A549 (cell line): ENCODE measurements at places on chromosomes 3 and 15. TPM values are rescaled to one million over a fixed set of nuclear protein-coding genes. Genes with fewer than 3 reads are reported as not detected.

Gene CPLX3
- not detected in 3 replicates for polyA plus RNA-seq

Gene TICRR
- polyA plus RNA-seq, result 10.4 to 11.6 TPM (median 11.3 TPM) in 3 replicates

Gene ZMAT3
- 5.7 to 6.3 TPM (median 5.7 TPM) in 3 replicates for polyA plus RNA-seq

Gene ROPN1B
- polyA plus RNA-seq, result not detected in 3 replicates

Gene P2RY12
- polyA plus RNA-seq, result not detected in 3 replicates

- DNase-seq, result no peak
Measured at GRCh38 chr3:195911041-195911945, 2.9 kb upstream of the TNK2 start.

GRCh38 chr15:40878785-40879184, 4.8 kb upstream of the RHOV start:
- DNase-seq, result no peak

DNA sequence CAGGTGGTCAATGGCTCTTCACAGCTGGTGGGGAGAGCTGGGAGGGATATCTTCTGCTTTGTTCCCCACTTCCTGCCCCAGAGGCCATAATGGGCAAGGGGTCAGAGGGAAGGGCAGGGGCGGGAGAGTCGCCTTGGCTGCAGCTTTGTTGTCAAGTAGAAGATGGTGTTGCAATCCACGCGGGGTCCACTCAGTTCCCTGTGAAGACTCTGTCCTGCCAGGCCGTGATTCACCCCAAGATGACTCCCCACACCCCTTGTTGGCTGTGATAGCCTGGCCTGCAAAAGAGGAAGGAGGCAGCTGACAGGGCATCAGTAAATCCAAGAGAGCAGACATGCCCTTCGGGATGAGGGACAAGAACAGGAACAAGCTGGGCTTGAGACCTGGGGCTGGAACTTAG, 6.9 kb downstream of the GALNT15 start:
- DNase-seq, result no peak

GRCh38 chr15:83561661-83562060, 92.3 kb upstream of the ADAMTSL3 start:
- DNase-seq, result no peak

DNA sequence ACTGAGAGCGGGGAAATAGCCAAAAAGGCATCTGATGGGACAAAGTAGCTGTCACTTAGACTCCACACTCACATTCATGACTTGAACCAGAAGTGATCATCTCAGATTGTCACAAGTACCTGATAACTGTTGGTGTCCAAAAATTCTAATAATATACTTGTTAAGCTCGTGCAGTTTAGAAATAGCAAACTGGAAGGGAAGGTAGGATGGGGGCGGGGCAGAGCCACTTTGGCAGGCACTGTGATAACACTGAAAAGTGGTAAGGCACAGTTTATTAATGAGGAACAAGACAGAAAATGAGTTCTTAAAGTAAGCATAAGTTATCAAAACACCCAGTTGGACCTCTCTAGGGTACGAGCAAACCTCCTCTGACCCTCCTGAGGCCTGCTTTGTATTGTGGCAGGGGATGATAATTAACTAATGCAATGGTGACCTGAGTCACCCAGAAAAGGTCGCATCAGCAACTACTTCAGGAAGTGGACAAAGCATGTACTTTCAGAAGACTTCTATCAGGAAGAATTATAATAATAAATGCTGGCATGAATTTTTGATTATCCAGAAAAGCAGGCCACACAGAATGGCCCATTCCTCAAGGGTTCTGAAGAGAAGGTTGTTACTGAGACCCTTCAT, 54.4 kb downstream of the ADCY5 start:
- DNase-seq, result no peak

DNA sequence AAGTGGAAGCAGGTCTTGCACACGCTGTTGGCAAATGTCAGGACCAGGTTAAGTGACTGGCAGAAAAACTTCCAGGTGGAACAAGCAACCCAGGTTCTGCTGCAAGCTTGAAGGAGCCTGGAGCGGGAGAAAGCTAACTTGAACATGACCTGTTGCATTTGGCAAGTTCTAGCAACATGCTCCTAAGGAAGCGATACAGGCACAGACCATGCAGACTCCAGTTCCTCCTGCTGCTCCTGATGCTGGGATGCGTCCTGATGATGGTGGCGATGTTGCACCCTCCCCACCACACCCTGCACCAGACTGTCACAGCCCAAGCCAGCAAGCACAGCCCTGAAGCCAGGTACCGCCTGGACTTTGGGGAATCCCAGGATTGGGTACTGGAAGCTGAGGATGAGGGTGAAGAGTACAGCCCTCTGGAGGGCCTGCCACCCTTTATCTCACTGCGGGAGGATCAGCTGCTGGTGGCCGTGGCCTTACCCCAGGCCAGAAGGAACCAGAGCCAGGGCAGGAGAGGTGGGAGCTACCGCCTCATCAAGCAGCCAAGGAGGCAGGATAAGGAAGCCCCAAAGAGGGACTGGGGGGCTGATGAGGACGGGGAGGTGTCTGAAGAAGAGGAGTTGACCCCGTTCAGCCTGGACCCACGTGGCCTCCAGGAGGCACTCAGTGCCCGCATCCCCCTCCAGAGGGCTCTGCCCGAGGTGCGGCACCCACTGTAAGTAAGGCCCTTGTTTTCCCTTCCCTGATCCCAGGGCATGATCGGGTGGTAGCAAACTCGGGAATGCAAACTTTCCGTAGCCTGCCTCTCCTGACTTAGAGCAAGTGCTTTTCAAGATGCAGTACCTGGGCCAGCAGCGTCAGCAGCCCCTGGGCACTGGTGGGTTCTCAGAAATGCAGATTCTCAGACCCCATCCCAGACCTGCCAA, 759 bp downstream of the GALNT15 start:
- no peak for DNase-seq

GRCh38 chr3:49165771-49166751, at the start of gene CCDC71:
TSS of gene CCDC71 (minus strand) at chr3:49166331. CDS start at chr3:49164208, 2,123 bp downstream.
- peak; percentile 62 for DNase-seq

GRCh38 chr3:131231710-131232389, 149.7 kb upstream of the NUDT16 start:
- peak; percentile 4 for DNase-seq

- DNase-seq, result no peak
Measured at GRCh38 chr3:3603351-3603750, 195.9 kb upstream of the LRRN1 start.

DNA sequence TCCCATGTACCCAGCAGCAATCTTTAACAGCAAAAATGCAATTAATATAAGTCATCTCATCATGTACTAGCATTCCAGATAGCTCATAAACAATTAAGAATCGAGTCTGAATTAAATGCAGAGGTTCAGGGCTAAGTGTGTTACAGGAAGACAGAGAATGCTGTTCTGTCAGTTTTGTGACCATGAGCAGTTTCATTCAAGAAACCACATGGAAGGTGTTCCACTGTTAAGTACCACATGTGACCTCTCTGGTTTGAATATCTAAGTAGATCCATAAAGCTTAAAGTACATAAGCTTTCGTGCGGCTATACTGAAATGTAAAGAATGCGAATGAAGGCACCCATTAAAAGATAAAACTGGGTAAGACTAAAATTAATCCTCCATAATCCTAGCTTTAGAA, 272.3 kb downstream of the IL5RA start:
- no peak for DNase-seq

GRCh38 chr3:71402280-71402679, 181.2 kb downstream of the FOXP1 start:
- DNase-seq, result no peak

GRCh38 chr3:114110439-114110838, 53.9 kb downstream of the QTRT2 start:
- no peak for DNase-seq

DNA sequence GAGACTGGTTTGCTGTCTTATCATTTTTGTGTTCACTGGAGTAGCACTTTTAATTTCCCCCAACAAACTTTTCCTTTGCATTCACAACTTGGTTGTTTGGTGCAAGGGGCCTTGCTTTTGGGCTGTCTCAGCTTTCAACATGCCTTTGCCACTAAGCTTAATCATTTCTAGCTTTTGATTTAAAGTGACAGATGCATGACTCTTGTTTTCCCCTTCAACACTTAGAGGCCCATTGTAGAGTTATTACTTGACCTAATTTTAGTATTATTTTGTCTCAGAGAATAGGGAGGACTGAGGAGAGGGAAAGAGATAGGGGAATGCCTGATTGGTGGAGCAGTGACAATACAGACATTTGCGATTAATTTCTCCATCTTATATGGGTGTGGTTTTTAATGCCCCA, 340.1 kb upstream of the MANF start:
- DNase-seq, result no peak

- DNase-seq, result no peak
Measured at GRCh38 chr15:36499412-36500389, 79.7 kb upstream of the CDIN1 start.

DNA sequence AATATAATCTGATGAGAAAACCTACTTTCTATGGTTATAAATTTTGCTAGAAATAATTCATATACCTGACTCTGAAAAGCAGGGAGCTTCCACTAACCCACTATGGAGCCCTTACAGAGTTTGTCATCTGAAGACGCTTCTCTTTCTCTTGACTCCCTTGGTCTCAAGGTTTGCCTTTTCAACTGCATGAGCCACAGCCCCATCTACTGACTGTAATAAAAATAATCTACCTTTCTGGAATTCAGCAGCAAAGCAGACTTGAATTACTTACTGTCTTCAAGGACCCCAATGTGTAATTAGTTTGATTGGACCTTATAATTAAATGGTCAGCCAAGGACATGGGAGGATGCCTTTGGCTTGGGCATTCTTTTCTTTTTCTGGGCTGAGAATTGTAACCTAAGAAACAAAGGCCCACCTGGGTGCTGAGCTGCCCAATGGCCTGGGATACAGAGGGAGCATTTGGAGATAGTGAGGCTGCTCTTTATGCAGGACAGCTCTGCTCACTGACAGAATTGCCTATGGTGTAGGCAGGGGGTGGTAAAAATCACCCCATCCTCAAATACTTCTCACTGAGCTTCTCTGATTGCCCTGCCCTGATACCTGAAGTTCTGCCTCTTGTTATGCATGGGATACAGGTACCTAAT, 178.6 kb upstream of the TRIM42 start:
- no peak for DNase-seq

DNA sequence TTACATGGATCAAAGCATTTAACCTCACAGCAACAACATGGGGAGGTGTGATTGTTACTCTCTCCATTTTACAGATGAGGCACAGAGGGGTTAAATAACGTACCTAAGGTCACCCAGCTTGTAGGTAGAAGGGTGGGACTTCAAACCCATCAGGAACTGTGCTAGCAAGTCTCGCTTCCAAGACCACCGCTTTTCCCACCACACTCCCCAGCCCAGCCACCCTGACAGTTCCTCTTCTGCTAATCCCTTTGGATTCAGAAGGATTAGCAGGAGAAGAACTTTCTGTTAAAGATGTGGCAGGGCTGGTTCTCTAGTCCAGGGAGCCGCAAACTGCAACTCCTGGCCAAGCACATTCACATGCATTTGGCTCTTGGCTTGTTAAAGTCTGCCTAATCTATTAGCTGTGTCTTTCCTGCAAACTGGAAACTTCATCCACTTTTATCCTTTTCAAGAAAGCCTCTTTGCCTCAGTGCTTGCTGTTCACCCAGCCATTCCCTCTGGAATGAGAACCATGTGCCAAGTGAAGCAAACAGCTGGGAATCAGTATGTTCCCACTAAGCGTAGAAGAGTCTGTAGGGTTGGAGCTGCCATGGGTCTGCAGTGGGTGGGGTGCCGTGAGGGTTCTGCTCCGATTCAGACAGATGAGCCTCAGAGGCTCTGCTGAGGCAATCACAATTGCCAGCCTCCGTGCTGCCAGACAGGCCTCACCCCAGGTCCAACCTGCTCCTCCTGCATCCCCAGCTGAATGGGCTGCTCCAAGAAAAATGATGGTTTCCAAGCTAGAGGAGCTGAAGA, 44.6 kb downstream of the POMGNT2 start:
- no peak for DNase-seq

DNA sequence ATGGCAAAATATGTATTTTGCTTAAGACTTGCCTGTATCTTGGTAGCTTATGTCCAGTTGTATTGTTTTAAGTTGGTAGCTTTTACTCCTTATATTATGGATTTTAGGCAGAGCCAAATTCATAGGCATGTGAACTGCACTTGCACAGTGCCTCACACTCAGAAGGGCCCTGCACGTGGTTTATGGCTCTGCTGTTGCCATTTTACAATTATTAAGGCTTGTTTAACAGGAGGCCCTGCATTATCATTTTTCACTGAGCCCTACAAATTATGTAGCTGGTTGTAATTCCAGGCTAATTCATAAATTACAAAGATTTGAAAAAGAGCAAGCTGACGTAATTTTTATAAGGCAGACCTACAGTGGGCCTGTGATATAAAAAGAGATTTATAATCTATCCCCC, 537.6 kb upstream of the UBE2E2 start:
- DNase-seq, result no peak
